ENCODE measurements at places on chromosomes 4 and X.

DNA sequence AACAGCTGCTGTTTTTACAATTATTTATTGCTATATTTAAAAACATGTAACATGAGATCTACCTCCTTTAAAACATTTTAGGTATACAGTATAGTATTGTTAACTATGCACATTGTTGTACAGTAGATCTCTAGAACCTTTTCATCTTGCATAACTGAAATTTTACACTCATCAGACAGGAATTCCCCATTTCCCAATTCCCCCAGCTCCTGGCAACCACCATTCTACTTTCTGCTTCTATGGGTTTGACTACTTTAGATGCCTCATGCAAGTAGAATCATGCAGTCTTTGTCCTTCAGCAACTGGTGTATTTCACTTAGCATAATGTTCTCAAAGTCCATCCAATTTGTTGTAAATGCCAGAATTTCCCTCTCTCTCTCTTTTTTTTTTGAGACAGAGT lies 9.7 kb upstream of the LSM6 start:
- DNase-seq, result no peak

DNA sequence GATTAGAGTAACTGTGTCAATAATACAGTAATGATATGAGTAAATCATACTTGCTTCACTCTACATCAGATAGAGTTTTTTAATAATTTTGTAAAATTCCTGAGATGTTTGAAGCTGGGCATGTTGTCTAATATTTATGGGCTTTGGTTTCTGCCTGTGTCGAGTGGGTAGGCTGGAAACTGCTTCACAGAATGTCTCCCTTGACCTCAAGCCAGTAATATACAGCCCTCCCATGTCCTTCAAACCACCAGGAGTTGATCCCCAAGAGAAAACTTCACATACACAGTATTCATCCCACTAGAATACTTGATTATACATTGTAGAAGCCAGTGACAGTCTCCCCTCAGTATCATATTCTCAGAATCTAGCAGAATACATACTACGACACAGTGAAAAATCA lies 284.8 kb upstream of the TENM3 start:
- no peak for DNase-seq

GRCh38 chr4:4555916-4556315 lies 14.1 kb upstream of the STX18 start:
- DNase-seq, result no peak

DNA sequence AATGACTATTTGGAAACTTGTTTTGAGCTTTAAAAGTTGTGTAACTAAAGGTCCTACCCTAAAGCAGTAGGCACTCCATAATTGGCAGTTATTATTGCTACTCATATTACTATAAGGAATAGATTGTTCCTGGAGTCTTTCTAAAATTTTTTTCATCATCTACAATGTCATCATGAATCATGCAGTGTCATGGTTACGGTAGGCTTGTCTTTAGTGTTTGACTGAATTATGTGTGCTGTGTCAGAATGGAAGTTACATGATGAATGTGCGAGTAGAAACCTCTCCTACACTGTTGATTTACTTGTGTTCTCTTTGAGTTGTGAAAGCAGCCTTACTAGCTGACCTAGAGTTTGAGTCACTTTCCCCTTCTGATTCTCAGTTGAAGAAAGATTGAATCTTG lies 1099.9 kb downstream of the RAPGEF2 start:
- DNase-seq, result no peak

DNA sequence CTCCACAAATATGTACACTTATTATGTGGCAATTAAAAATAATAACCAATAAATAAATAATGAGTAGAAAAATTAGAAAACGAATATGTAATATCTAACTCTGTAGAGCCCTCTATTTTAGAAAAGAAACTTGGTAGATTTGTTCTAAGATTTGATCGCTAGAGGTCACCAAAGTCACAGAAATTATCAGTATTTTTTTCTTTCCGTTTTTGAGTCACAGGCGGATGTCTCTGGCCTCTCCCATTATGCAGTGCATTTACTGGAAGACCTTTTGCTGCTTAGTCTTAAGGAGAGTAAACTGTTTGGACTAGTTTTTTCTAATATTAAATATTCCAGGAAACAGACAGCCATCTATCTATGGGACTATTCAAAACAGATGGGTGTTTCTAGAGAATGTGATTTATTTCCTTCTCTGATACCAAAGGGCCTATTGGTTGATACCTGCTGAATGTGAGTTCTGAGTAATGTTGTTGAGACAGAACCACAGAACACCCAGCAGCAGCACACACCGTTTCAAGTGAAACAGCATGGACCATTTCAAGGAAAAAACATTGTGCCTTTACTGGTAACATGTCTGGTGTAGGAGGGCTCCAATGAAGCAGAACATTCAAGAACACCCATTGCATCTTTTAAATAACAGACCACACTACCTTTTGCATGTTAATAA lies 34.0 kb upstream of the GYPA start:
- peak; percentile 0 for DNase-seq

DNA sequence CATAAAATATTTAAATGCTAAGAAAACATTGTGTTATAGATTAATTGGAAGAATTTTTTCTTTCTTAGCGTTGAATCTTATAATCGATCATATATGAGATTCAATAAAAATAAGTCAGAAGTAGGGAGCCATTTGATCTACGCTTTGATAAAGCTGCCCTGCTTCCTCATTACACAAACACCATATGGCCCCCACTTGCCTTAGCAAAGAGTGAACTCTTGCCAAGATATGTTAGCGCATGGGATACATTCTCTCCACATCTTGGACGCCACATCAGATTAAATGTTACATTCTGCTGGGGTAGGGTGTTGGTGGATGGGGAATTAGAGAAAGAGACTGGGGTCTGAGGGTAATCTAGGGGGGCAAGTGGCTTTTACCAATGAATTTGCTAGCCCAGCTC lies 207.7 kb upstream of the MID1 start:
- DNase-seq, result no peak

DNA sequence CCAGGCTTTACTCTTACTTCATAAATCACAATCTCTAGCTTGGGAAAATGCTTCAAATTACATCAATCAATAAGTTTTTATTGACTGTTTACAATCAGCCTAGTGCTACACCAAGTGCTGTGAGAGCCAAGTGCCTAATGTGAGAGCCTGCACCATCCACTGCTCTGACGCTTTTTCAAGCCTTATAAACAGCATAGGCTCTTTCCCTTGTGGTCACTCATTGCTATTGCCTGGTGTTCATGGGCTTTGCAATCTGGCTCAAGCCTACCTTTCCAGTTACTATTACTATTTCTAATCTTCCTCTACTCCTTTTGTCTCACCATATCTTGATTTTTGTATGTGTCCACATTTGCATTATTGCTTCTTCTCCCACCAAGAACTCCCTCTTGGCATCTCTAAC lies 77.0 kb downstream of the REELD1 start:
- no peak for DNase-seq

DNA sequence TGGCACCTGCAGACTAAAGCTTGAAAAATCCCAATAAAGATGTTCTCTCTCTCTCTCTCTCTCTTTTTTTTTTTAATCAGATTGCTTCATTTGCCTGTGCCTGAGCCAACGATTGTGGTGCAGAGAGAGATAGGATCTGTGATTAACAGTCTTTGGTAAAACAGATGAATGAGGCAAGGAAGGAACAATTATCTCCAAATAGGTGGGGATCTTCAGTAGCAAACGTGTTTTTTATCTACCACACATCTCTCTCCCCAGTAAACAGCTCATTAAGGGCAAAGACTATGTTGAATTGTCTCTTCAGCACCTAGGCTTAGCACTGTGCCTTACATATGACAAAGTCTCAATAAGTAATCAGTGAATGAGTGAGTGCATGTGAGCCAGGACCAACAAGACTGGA lies 96.3 kb downstream of the SMIM20 start:
- DNase-seq, result no peak

GRCh38 chr4:38787693-38788092 lies 4.9 kb upstream of the TLR10 start:
- no peak for DNase-seq

DNA sequence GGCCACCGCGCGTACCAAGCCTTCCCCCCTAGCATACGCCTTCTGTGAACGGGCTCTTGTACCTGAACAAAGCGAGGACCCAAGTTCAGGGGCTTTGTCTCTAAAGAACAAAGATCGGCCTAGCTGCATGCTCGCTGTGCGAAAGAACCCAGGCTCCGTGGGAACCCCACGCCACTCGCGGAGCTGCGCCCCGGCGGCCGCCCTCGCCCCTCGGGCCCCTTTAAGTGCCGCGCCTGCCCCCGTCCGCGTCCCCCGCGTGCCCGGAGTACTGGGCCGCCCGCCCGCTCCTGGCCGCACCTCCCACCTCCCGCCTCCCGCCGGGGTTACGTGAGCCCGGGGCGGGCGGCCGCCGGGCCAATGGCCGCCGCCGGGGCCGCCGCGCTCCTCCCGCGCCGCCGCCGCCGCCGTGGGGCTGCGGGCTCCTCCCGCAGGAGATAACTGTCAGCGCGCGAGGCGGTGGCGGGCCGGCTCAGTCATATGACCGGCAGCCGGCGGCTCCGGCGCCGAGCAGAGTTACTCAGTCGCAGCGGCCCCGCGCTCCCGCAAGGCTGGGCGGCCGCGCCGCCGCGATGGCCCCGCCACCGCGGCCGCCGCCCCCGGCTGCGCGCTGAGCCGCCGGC lies at the start of gene FNIP2:
Gene FNIP2 (plus strand): TSS at position 472 of the 620 bp plus-strand sequence. CDS start 187 bp downstream, outside the sequence.
- peak; percentile 6 for DNase-seq

GRCh38 chr4:30122711-30123110 lies 597.5 kb upstream of the PCDH7 start:
- no peak for DNase-seq
